ENCODE measurements at places on chromosomes 4 and X. TPM values are rescaled to one million over a fixed set of nuclear protein-coding genes. Genes with fewer than 3 reads are reported as not detected.

DNA sequence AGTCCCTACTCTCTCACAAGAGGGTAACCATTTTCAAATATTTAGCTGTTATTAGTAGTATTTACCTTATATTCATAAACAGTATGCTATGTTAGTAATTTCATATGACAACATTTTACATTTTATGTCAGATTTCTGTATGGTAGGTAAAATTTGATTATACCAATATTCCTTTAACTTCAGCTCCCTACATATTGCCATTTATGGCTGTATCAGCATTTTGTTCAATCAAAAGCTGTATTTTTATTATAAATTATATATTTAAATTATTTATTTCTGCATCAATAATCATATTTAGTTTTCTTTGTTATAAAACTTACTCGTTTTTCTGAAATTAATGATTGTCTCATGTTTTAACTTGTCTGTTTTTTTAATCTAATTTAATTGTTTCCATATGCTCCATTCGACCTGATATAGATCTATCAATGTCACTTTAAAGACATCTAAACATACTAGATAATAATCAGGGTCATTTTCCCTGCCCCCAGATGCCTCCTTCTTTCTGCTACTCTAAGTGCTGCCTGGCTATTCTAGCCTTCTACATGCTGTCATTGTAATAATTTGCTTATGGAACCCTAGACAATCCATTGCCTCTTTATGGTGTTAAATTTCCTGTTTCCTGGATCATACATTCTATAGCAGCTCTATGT, 1976.7 kb upstream of the ADGRL3 start:
- H3K27me3 ChIP-seq, result no peaks in the 10 kb centered on the region
- no peaks in the 10 kb centered on the region for H3K36me3 ChIP-seq
- no peak overlapping the region for H3K4me3 ChIP-seq
- H3K4me1 ChIP-seq, result no peaks in the 10 kb centered on the region
- no peak overlapping the region for H3K27ac ChIP-seq

Gene SORBS2
- 2.3 TPM for polyA plus RNA-seq

Gene XAGE5
- not detected for polyA plus RNA-seq

Gene GABRE
- 13.0 TPM for polyA plus RNA-seq

- no peaks in the 10 kb centered on the region for H3K27me3 ChIP-seq
- no peak overlapping the region for H3K4me3 ChIP-seq
- H3K27ac ChIP-seq, result no peak overlapping the region
- DNase-seq, result no peak
- no peaks in the 10 kb centered on the region for H3K36me3 ChIP-seq
Observed at GRCh38 chr4:73730867-73731266, 9.5 kb upstream of the CXCL8 start.

Gene MAGED4
- 19.8 TPM for polyA plus RNA-seq

Gene SPANXN1
- not detected for polyA plus RNA-seq

DNA sequence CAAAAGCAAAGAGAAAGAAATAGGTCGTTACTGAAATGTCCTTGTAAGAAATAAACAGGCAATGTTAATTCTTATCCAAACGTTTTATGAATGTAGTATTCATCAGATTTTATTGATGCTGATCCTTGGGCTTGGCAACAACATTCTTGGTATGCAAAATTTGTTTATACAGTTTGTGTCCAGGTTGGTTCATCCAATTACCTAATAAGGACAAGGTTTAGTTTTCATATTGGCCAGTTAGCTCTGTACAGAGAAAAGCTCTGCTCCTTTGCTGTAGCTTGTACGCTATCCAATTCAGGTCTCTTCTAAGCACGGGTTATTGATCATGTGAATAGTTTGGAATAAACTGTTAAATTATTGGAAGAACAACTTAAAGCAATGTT, 14.4 kb upstream of the CCNG2 start:
- H3K4me3 ChIP-seq, result no peak overlapping the region
- H3K36me3 ChIP-seq, result no peaks in the 10 kb centered on the region
- peaks cover 17% of the 10 kb centered on the region for H3K4me1 ChIP-seq
- no peak overlapping the region for H3K27ac ChIP-seq
- no peak for DNase-seq
- H3K27me3 ChIP-seq, result no peaks in the 10 kb centered on the region

DNA sequence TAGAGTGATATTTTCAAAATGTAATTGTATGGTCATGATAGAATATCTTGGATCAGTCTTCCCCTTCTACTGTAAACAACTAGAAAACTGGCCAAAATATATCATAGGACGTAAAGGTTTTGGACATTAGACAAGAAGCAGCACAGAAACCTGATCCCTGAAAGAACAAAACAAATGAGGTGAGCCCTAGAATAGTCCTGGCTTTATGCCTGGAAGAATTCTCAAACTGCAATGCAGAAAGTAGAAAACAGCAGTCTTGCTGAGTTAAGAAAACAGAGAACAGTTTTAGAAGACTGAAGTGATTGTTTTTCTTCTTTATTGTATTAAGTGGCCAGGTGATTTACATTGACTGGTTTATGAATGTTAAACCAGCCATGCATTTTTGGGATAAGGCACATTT, 19.5 kb downstream of the NSUN7 start:
- H3K4me3 ChIP-seq, result no peak overlapping the region
- H3K27ac ChIP-seq, result no peak overlapping the region
- H3K27me3 ChIP-seq, result peaks cover 9% of the 10 kb centered on the region
- no peak for DNase-seq

DNA sequence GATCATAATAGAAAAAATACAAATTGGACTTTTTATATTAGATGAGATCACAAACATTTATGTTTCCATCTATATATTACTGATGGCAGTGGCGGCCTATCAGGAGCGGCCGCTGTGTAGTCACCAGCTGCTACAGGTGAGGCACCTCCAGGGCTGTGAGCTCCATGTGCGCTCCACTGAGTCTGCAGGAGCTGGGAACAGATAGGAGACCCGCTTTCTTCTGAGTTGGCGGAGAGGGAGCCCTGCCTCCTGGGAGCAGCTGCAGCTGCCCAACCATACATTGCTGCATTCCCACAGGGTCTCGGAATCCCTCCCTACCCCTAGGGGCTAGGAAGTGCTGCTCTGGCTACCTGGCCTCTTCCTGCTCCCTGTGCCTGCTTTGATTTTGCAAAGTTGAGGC, 812.9 kb downstream of the PDHA2 start:
- H3K36me3 ChIP-seq, result no peaks in the 10 kb centered on the region
- no peaks in the 10 kb centered on the region for H3K27me3 ChIP-seq
- H3K27ac ChIP-seq, result no peak overlapping the region
- H3K4me3 ChIP-seq, result no peak overlapping the region

DNA sequence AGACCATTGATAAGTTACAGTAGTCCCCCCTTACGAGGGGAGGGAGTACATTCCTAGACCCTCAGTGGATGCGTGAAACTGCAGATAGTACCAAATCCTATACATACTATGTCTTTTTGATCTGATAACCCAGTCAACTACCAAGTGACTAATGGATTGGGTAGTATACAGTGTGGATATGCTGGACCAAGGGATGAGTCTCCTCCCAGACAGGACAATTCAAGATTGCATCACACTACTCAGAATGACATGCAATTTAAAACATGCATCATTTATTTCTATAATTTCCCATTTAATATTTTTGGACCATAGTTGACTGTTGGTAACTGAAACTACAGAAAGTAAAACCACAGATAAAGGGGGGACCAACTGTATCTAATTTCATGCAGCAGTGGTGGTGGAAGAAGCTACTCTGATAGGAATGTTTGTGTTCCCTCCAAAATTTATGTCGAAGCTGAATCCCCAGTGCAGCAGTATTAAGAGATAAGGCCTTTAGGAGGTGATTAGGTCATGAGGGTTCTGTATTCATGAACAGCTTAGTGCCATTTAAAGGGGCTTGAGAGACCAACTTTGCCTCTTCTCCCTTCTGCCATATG, 11.9 kb downstream of the HADH start:
- peaks cover 21% of the 10 kb centered on the region for H3K4me1 ChIP-seq
- no peaks in the 10 kb centered on the region for H3K27me3 ChIP-seq
- H3K4me3 ChIP-seq, result no peak overlapping the region
- no peak overlapping the region for H3K27ac ChIP-seq
- no peaks in the 10 kb centered on the region for H3K36me3 ChIP-seq
- peak; percentile 47 for DNase-seq

- peaks cover 17% of the 10 kb centered on the region for H3K4me1 ChIP-seq
- DNase-seq, result peak; percentile 87
- H3K27ac ChIP-seq, result peak overlapping the region; percentile 50
- H3K36me3 ChIP-seq, result no peaks in the 10 kb centered on the region
- H3K27me3 ChIP-seq, result no peaks in the 10 kb centered on the region
- H3K4me3 ChIP-seq, result no peak overlapping the region
Observed at GRCh38 chr4:20506827-20507226, 193.4 kb upstream of the PACRGL start.
